ENCODE measurements at places on chromosomes 13 and 19.

GRCh38 chr13:48224701-48225100, 8.3 kb upstream of the ITM2B start:
- no peak for DNase-seq

DNA sequence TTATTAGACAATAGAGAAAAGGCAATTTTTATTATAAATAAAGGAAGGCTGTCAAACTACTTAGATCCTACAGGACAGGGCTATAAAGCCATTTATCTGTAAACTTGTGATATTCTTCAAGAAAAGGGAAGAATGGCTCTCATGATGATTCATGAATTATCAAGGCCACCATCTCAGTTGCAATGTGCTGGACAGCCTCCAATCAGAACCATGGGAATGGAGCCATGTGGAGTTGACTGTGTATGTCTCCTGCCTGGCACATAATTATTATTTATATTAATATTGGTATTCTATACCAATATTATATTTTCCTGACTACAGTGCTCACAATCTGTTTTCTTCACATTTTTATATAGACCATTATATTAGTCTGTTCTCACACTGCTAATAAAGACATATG, 560.5 kb upstream of the MIR17HG start:
- DNase-seq, result no peak

GRCh38 chr13:59962343-59962742, 201.4 kb downstream of the DIAPH3 start:
- no peak for DNase-seq

GRCh38 chr19:6709549-6709948, 10.9 kb downstream of the C3 start:
- no peak for DNase-seq

DNA sequence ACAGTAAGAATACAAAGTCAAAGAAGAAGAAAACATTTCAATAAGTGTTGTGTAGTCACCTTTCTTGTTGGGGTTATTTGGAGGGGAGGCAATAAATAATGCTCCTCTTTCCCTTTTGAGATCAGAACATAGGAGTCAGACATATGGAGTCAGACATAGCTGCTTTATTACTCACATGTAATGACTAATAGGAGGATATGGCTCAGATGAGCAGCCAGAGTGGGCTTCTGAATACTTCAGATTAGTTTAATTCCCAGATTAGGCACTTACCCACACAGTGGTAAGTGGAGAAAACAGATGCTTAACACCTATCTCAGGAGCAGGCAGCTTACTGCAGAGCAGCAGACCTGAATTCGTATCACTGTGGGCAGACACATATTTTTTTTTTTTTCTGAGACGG, 31.7 kb upstream of the C1QTNF9B start:
- no peak for DNase-seq

All from Kasumi-1 (cell line).